Esophagus squamous epithelium (tissue), 5 donors: ENCODE measurements at places on chromosomes 13 and 19.

- no peak for DNase-seq
- H3K36me3 ChIP-seq, result no peaks in the 10 kb centered on the region
- H3K4me1 ChIP-seq, result peaks cover 3% of the 10 kb centered on the region
Observed at GRCh38 chr19:4547303-4548237, 7.7 kb upstream of the LRG1 start.

- H3K27ac ChIP-seq, result no peak overlapping the region
- DNase-seq, result no peak
- no peaks in the 10 kb centered on the region for H3K36me3 ChIP-seq
- peaks cover 9% of the 10 kb centered on the region for H3K4me1 ChIP-seq
Observed at GRCh38 chr13:30900952-30901749, 4.9 kb upstream of the MEDAG start.

GRCh38 chr13:42258747-42259146, 13.2 kb upstream of the AKAP11 start:
- H3K27ac ChIP-seq, result no peak overlapping the region
- H3K4me1 ChIP-seq, result peaks cover 8% of the 10 kb centered on the region

DNA sequence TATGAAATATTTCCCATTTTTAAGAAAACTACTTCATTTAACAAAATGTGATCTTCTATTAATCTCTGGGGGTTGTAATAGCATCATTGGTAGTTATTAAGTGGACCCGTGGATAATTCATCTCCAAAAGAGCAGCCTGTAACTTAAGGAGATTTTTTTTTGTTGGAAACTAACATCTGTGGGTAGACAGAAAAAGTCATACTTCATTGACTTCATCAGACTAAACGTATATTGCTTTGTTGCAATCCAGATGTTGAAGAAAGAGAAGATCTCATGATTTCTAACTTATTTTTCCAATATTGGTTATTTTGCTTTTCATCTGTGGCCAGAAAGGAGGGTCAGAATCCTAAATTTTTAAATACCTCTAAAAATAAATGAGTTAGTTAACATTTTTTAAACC, 296.5 kb upstream of the MIR17HG start:
- DNase-seq, result no peak
- no peaks in the 10 kb centered on the region for H3K27me3 ChIP-seq
- H3K36me3 ChIP-seq, result no peaks in the 10 kb centered on the region

DNA sequence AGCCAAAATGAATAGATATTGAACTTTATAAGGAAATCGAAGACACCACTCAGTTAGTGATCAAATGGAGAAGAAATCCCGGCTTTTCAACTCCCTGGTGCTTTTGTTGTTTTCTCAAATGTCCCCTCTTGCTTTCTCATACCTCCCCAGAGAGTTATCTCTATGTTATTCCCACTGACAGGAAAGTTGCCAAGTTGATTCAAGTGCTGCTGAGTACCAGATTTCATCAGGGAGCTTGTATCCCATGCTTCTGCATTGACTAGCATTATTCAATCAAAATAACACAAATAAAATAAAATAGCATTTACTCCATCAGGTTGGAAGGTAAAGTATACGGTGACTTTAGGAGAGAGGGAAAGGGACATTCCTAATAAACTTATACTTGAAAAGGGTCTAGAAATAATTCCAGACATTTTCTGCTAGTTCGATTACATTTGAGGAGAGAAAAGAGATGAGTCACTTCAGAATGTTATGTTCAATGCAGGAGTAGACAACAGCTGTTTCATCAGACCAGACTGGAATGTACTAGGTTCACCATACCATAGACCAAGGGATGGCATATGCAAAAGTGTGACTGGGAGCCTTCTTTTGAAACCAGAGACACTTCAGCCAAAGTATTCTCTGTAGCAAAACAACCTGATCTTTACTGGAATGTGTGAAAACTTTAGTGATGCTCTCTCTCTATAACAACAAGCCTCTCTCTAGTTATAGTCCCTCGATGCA, 397.8 kb downstream of the FGF14 start:
- H3K27ac ChIP-seq, result no peak overlapping the region
- H3K27me3 ChIP-seq, result no peaks in the 10 kb centered on the region
- H3K4me3 ChIP-seq, result no peak overlapping the region

- no peaks in the 10 kb centered on the region for H3K27me3 ChIP-seq
- no peak overlapping the region for H3K4me3 ChIP-seq
- no peak for DNase-seq
Observed at GRCh38 chr19:53076984-53077383, 26.2 kb downstream of the ZNF160 start.
